Vagina (tissue), 2 donors: ENCODE measurements at places on chromosomes 3 and 15.

DNA sequence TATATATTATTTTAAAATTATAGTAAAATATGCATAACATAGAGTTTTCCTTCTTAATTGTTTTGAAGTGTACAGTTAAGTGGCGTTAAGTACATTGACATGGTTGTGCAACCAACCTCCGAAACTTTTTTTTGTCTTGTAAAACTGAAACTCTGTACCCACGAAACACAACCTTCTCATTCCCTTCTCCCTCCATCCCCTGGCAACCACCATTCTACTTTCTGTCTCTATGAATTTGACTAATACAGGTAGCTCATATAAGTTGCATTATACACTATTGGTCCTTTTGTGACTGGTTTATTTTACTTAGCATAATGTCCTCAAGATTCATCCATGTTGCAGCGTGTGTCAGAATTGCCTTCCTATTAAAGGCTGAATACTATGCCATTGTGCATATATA lies 179.4 kb downstream of the SATB1 start:
- no peak overlapping the region for H3K27ac ChIP-seq
- no peaks in the 10 kb centered on the region for H3K36me3 ChIP-seq
- no peak for DNase-seq
- no peak overlapping the region for H3K4me3 ChIP-seq

- no peak overlapping the region for H3K4me3 ChIP-seq
- H3K36me3 ChIP-seq, result no peaks in the 10 kb centered on the region
- no peak overlapping the region for H3K27ac ChIP-seq
- DNase-seq, result no peak
- H3K27me3 ChIP-seq, result no peaks in the 10 kb centered on the region
Observed at GRCh38 chr3:186798239-186798874, 7.9 kb downstream of the RFC4 start.

- H3K4me3 ChIP-seq, result no peak overlapping the region
- H3K27me3 ChIP-seq, result no peaks in the 10 kb centered on the region
- no peaks in the 10 kb centered on the region for H3K36me3 ChIP-seq
- DNase-seq, result no peak
- no peak overlapping the region for H3K27ac ChIP-seq
Observed at GRCh38 chr15:85878828-85879225, 84.1 kb upstream of the KLHL25 start.

GRCh38 chr3:99765042-99765942 lies 52.4 kb upstream of the CMSS1 start:
- no peaks in the 10 kb centered on the region for H3K36me3 ChIP-seq
- no peaks in the 10 kb centered on the region for H3K4me1 ChIP-seq
- H3K4me3 ChIP-seq, result no peak overlapping the region
- no peaks in the 10 kb centered on the region for H3K27me3 ChIP-seq
- DNase-seq, result no peak
- no peak overlapping the region for H3K27ac ChIP-seq

DNA sequence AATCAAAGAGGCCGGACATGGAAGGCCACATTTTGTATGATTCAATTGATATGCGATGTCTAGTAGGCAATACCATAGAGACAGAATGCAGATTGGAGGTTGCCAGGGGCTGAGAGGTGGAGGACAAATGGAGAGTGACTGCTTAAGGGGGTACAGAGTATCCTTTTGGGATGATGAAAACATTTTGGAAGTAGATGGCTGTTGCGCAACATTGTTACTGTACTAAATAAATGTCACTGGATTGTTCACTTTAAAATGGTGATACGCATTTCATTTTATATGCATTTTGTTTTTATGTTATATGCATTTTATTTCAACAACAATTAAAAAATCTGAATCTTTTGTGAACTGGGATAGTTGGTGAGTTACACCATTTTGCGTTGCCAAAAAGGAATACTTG lies 99.7 kb upstream of the AGBL1 start:
- no peak overlapping the region for H3K27ac ChIP-seq
- H3K27me3 ChIP-seq, result no peaks in the 10 kb centered on the region
- H3K4me1 ChIP-seq, result no peaks in the 10 kb centered on the region
- H3K4me3 ChIP-seq, result no peak overlapping the region
- DNase-seq, result no peak

GRCh38 chr3:189978753-189979152 lies 141.9 kb downstream of the P3H2 start:
- DNase-seq, result no peak
- no peak overlapping the region for H3K4me3 ChIP-seq
- no peaks in the 10 kb centered on the region for H3K27me3 ChIP-seq
- H3K27ac ChIP-seq, result no peak overlapping the region

GRCh38 chr3:144259267-144259666 lies 287.6 kb downstream of the DIPK2A start:
- no peak overlapping the region for H3K27ac ChIP-seq
- no peaks in the 10 kb centered on the region for H3K4me1 ChIP-seq
- no peaks in the 10 kb centered on the region for H3K36me3 ChIP-seq
- H3K4me3 ChIP-seq, result no peak overlapping the region
- no peak for DNase-seq
- no peaks in the 10 kb centered on the region for H3K27me3 ChIP-seq

GRCh38 chr15:42286445-42287029 lies 13.3 kb upstream of the TMEM87A start:
- H3K27ac ChIP-seq, result no peak overlapping the region
- H3K4me1 ChIP-seq, result no peaks in the 10 kb centered on the region
- H3K36me3 ChIP-seq, result peaks cover 27% of the 10 kb centered on the region
- H3K27me3 ChIP-seq, result no peaks in the 10 kb centered on the region
- no peak for DNase-seq

DNA sequence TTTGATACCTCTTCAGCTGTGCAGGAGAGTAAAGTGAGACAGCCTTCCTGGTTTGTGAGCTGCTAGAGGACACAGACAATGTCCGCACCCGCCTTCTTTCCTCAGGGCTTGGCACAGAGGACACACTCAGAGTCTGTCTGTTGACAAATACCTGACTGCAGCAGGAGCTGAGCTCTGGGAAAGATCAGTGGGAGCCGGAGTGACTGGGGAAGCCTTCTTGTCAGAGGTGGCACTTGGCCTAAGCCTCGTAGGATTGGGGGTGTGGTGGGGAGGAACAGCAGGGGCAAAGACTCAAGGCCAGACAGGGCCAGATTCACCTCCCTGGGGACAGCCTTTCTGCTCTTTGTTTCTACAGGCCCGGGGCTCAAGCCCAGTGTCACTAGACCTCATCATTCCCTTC lies 3.3 kb upstream of the IL17RC start:
- H3K4me3 ChIP-seq, result no peak overlapping the region
- H3K27me3 ChIP-seq, result no peaks in the 10 kb centered on the region

DNA sequence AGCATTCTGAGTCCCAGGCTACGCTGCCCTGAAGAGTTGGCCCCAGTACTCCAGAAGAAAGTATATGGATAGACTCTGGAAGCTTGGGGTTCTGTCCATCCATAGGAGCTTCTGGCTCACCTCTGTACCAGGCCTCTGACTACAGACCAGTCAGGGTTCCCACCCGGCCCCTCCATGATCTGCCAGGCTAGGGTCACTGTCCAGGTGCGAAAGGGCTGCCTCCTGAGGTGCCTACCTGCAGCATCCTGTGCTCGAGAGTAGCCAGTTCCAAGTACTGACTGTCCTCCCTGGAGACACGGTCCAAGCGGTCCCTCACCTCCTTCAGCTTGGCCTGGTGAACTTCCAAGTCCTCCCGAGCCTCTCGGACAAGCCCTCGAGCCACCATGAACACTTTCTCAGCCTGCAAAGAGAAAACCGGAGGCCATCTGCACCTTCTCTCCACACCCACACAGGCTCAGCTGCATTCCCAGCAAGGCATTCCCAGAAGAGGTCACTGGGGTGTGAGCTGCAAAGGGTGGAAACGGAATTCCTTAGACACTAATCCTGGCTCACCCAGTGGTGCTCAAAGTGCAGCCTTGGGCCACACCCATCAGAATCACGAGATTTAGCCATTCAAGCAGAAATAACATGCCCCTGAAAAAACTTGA lies 3.7 kb upstream of the PLXNB1 start:
- no peaks in the 10 kb centered on the region for H3K27me3 ChIP-seq
- peak overlapping the region; percentile 85 for H3K27ac ChIP-seq
- H3K4me1 ChIP-seq, result peaks cover 62% of the 10 kb centered on the region
- peak overlapping the region; percentile 22 for H3K4me3 ChIP-seq
- DNase-seq, result no peak

DNA sequence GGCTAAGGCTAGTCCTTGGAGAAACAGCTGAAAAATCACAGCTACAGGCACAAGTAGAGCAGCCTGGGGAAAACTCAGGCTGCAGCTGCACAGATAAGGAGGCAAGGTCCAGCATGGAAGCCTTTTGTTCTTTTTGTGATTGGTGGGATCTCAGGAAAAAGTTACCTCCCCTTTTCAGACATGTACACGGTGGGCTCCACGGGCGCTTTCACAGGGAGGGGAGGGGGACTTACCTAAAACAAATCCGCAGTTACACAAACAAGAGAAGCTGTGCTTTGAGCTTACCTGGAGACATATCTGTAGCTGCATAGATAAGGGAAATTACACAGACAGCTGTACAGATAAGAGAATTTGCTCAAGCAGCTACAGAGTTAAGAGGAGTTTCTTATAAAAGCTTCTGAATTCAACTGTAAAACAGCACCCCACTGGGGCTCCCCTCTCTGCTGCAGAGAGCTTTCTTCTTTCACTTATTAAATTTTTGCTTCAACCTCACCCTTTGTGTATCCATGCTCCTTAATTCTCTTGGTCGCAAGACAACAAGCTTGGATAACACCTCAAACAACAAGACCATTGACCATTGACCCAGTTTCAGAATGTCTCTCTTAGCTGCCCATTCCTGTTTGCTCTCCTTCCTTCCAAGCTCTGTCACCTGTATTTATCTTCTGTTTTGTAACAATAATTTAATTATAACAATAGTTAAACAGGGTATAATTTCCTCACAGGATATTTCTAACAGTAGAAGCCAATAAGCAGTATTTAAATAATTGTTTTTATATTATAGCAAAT lies 10.9 kb upstream of the CD200 start:
- no peak for DNase-seq
- no peaks in the 10 kb centered on the region for H3K27me3 ChIP-seq
- H3K4me3 ChIP-seq, result no peak overlapping the region
- H3K36me3 ChIP-seq, result no peaks in the 10 kb centered on the region

- peak overlapping the region; percentile 58 for H3K27ac ChIP-seq
- no peak overlapping the region for H3K4me3 ChIP-seq
- no peaks in the 10 kb centered on the region for H3K27me3 ChIP-seq
- peaks cover 51% of the 10 kb centered on the region for H3K4me1 ChIP-seq
Observed at GRCh38 chr3:184694716-184695115, 17.1 kb downstream of the MAGEF1 start.
